K562 (cell line): ENCODE measurements at places on chromosomes 2 and 18. TPM values are rescaled to one million over a fixed set of nuclear protein-coding genes. Genes with fewer than 3 reads are reported as not detected.

Gene FSHR
- total RNA-seq, result not detected in 2 replicates

Gene SLC9A2
- total RNA-seq, result 1.4 and 1.6 TPM in 2 replicates

Gene PROM2
- total RNA-seq, result 0.07 TPM in 1 of 2 replicates, not detected in the other

Gene CHN1
- 0.94 and 1.4 TPM in 2 replicates for total RNA-seq

Gene MAPK4
- not detected in 2 replicates for total RNA-seq

Gene HSBP1L1
- total RNA-seq, result not detected in 2 replicates

Gene KRTCAP3
- 1.0 and 1.4 TPM in 2 replicates for total RNA-seq

Gene ZSWIM2
- not detected in 2 replicates for total RNA-seq

DNA sequence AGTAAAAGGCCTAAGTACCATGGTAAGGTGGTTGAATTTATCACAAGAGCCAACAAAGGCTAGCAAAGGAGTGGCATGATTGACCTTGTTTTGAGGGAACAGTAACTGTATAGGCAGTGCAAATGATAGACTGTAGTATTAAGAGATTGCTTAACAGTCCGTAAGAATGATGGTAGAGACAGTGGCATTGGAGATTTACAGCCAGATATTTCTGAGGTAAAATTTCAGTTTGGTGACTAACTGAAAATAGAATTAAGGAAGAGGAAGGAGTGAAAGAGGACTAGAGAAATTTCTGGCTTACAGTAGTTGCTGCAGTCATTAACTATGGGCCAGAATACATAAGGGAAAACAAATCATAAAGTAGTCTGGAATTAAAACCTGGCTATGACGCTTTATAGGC, 4.4 kb upstream of the BAZ2B start:
- no peak for DNase-seq

DNA sequence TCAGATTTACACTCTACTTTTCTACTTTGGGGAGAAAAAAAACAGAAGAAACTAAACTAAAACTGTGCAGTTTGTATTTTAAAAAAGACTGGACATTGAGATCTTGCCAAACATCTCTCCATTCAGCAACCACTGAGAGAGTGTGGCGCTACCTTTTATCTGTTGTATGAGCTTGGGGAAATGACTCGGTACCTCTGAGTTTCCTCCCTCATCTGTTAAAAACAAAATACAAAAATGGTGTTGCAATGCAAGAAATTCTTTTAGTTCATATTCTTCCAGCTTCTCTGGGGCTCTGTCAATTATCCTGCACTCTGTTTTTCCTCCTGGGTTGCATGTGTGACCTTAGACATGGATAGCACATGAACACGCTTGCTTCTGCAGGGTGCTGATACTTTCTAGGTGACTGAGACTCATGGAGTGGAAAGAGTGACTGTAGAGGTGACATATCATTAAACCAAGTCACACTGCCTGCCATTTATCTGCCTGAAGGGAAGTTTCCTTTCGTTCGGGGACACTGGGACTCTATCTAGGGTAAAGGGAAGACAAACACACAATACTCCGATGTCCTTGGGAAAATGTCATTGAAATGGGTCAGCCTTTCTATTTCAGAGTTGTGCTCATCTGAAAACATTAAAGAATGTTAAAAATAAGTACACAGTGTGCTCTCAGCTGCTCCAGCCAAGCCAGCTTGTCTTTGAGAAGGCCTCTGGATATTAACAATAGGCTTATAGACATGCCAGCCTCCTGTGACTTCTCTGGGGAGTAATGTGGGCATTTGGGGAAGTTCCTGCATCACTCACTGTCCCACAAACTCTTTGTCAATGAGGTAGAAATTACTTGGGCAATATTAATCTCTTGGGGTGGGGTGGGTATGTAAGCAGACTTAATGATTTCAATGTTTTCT, 91.4 kb downstream of the TRIB2 start:
- no peak for DNase-seq

DNA sequence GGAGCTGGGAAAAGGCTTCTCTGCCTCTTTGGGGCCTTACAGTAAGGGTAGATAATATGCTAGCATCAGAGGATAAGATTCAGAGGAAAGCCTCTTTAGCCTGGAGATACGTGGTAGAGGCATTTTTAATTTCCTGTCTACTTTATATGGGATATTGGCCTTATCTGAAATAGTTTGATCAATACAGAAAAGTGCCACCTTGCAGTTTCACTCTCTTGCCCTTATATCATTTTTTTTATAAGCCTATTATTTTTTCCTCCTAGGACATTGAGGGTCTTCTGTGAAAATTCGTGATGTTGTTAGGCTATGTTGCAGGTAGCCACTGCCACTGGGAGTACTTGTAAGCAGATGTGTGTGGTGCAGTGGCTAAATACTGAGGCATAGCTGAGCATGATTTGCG, 40.1 kb upstream of the TOGARAM2 start:
- DNase-seq, result no peak

DNA sequence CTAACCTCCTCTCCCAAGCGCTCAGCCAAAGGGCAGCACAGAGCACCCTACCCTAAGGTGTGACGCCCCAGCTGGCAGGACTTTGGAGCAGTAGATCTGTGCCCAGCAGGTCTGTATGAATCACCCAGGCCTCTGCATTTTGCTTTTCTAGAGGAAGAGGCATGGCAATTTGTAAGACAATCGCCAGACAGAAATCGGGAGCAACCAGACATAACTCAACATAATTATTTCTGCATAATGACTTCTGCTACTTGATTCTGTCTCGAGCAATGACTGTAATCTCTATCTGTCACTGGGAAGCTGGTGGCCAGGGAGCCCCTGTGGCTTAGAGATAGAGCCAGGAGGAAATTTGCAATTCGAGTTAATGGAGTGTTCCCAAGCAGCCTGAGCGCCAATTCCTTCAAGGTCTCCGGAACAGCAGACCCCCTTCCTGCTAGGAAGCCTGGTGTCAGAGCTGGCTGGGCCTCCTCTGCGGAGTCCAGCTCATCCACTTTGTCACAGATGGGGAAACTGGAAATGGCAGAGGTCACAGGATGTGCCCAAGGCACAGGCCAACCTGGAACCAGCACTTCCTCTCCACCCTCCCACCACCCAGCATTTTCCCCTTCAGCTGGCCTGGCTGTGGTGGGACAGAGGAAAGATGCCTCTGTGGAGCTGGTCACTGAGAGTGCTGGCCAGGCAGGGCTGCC, 55.0 kb downstream of the ODC1 start:
- peak; percentile 85 for DNase-seq

DNA sequence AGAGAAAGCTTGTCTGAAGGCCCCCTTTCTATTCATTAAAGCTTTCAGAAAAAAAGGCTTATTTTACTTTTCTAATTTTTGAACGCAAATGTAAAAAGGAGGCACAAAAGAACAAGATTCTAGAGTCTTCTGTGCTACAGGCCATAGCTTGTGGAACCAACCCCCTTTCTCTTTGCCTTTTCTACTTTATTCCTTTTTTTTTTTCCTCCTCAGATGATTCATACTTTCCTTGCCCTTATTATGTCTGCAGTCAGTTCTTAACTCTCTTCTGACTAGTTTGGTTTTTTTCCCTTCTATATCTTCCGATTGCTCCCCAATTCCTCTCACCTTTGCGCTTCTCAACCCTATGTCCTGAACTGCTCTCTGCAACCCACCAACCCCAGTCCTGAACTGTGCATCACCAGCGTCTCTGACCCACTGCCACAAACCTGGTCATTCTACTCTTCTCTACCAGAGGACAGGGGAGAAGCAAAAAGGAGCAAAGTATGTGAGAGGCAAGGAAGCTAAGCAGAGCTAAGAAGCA, 56.9 kb upstream of the WIPF1 start:
- no peak for DNase-seq

DNA sequence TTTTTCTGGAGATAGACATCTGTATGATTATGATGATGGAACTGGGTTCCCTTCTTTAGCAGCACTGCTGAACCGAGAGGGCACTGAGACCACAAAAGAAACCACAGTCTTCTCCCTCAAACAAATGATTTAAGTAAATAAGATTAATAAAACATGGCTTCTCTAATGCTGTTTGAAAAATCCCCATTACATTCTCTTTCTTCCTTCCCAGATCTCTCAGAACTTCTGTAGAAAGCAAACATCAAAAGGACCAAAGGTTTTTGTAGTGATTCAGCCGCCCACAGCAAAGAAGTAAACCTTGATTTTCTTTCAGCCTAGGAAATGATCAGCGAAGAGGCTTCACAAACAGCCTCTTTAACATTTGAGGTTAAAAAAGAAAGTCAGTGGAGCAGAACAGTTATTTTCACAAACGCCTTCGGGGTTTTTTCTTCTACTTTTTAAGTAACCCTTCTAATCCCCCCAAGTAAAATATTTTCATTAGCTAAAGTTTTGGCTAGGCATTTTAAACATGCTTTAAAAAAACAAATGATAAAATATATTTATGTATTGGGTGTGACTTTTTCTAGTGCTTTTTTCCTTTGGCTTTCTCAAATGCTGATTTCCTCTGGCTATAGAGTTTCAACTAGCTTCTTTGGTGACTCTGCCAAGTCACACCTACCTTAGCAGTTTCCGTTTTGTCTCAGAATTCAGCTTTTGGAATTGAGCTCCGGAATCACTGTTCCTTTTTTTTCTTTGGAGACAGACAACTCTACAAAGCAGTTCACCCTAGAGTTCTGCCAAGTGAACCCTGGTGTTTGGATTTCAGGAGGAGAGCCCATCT, 89.6 kb downstream of the UPP2 start:
- no peak for DNase-seq

- DNase-seq, result no peak
Observed at GRCh38 chr18:36828157-36828629, 609 bp downstream of the TPGS2 start.

DNA sequence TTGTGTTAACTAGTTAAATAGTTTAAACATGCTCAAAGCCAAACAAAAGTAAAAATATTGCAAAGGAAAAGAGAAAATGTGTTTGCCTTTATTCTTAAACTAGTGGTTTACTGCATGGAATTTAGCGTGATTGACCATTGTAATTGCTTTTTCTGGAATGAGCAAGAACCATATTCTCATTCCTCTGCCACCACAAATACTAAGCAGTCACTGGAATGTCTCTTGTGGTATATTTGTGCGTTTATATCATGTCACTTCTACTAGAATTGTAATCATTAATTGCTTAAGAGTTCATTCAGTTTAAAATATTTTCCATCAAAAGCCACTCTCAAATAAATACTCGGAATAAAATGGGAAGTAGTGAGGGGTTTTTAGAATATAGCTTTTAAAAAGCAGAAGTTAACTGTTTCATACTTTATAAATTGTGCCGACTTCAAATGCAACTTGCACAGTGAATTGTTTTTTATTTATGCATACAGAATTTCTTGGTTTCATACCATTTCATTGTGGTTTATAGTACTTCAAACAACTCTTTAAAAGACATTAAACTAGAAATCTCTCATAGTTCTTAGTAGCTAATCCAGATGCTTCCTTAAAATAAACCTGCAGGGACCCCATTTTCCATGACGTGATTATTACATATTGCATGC, 288.1 kb downstream of the EPHA4 start:
- DNase-seq, result no peak

DNA sequence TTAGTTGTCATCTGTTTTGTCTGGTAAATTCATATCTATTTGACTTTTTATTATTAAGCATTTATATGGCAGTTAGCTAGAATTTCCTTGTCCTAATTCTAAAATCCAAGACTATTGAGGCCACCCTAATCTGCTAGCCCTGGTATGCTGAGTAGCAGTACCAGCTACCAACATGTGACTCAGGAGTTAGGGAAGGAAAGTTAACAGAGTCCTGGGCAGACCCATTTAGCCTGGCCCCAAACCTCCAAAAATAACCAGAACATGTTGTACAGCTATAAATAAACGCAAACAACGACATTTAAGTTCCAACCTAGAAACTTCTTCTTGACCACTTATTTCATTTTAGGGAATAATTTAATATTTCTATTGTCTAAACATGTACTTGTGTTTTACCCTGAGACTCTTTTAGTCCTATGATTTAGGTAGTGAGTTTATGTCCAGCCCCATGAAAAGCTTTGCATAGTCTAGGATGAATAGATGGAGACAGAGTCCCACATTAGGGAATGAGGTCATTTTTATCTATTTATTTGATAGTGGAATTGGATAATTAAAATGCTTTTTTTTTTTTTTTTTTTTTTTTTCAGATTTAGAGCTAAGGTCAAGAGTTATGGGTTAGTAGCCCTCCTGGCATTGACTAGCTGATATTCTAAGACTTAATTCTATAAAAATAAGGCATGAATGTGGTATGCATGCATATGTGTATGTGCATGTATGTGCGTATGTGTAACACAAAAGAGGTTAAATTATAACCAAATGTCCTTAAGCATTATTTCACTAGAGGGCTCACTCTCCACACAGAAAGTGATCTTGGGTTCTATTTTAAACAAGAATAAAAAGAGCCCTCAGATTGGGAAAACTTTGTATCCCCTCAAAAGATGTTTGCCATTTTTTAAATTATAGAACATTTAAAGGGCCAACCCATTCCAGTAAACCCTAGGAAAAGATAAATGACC, 160.1 kb upstream of the MAPRE2 start:
- DNase-seq, result no peak

DNA sequence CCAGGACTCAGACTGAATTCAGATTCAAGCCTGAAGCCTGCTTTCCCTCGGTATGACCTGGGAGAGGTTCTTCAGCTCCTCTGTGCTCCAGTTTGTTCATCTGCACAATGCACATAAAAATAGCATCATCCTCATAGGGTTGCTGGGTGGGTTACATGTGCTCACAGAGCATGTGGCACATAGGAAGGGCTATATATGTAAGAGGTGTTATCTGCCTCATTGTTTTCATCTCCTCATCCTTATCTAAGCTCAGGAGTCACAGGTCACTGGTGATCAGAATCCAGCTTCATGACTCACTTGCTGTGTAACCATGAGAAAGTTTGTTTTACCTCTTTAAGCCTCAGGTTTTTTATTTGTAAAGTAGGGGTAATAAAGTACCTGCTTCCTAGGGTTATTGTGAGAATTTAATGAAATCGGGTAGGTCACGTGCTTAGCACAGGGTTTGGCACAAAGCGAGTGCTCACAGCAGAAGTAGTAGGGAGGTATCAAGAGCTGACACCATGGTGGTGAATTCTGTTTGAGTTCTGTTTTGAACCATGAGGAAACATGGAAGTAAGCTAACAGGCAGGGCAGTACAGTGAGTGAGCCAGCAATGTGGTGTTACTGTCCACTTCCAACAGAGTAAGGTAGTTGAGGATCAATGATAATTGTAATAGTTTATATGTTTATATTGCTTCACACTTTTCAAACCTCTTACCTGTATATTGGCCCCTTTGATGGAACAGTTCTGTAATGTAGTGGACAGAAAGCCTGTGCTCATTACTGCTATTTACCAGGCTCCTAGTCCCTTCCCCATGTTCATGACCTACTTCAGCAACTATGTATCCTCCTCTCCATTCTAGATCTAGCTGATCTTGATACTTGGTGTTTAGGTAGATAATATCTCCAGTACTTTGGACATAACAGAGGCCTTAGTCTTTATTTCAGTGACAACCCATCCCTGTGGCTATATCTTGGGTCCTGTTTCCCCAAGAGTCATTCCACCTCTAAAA, 141.4 kb upstream of the LTBP1 start:
- peak; percentile 12 for DNase-seq

DNA sequence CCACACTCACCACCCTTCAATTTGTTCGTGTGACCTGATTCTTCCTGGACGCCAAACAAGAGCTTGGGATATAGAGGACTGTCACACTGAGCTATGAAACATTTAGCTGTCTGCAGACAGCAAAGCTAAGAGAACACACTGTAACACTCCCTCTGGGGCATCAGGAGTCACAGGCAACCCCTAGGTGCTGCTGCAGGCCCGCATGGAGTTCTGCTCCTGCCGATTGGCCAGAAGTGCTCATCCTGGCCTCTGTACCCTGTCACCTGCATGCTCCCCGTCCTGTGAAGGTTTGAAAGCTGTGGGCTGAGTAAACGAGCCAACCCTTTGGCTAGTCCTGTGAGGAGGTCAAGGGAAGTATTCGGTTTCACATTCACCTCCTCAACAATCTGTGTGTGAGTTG, 73.7 kb downstream of the PDK1 start:
- no peak for DNase-seq

- DNase-seq, result no peak
Observed at GRCh38 chr2:234493796-234494195, 3.1 kb downstream of the ARL4C start.
